ENCODE measurements at places on chromosomes 5 and 9.

DNA sequence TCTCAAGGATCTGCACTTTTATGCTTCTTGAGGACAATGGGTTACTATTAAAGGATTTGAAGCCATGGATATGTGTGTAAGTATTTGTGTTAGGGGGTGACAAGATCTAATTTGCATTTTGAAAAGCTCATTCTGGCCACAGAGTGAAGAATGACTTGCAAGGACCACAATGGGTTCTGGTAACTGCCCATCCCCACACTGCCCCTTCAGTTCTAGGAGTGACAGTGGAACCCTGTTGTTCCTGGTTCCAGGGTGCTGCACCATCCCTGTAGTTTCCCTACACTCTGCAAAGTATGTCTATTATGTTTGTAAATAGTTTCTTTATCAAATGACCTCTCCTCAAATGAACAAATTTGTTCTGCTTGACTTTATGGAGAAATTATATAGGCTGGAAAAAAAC, 9.7 kb upstream of the SPRY4 start:
- no peak for DNase-seq

DNA sequence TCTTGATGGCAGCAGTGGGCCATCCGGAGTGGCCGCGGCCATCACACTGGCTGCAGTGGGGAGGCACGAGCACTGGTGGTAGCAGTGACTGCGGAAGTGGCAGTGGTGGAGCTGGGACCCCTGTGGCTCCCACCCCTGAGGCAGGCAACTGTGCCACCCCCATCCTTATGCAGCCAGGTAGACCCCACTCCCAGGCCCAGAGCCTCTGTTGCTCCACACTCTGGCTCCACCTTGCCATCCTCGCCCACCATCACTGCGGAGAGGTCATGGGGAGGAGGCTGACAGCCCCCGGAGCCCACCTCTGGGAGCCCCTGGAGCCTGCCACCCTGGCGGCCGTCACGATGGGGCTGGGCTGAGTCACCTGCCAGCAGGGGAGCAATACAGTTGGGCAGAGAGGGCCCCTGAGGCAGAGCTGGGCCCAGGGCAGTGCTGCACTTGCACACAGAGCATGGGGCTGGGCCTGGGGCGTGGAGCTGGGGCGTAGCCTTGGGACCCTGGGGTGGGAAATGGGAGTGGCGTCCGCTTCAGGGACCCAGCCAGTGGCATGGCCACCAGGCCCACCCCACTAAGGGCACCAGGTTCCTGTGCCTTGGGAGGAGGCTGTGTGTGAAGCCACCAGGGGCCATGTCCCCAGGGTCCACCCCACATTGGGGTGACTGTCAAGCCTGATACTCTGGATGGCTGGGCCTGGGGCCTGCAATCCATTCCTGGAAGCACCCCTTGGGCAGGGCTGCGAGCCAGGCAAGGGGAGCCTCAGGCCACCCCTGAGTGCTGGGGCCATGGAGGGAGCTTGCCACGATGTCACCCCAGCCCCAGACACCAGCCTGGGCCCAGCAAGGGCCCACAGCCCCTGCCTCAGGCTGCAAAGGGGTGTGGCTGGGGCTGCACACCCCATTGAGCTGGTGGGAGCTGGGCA, 7.7 kb downstream of the AMBP start:
- DNase-seq: no peak

- DNase-seq: no peak
Measured at GRCh38 chr5:96064877-96065276, 103.2 kb upstream of the ELL2 start.

DNA sequence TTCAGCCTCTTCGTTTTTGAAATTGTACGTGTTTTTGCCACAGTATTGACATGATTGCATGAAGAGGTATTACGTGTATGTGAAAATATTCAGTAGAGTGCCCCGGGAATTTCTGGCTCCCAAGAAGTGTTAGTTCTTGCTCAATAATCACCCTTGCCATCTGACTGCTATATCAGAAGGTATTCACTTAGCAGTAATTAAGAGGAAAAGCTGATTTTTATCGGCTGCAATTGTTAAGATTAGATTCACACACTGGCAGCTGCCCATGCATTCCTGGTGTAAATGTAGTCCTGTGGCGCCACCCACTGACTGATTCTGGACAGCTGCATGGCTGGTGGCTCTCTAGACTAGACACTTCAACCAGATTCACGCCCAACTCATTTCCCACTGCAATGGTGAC, 440.1 kb upstream of the ADAMTS16 start:
- DNase-seq: peak; percentile 65

DNA sequence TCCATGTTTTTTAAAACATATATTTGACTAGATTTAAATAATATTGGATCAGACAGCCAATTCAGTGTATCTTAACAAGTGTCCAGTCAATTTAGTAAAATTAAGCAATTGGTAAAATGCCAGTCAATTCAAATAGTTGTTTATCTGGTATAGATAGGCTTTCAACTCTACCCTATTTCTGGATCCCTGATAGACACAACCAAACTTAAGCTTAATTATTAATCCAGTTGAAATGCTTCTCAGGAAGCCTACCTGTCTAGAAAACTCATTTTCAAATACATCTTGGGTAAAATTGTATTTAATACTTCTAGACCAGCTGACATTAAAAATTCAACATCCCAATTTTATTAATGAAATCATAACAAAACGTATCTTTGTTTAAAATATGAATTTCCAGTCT, 710.8 kb upstream of the GRAMD2B start:
- DNase-seq: no peak

- DNase-seq: no peak
Measured at GRCh38 chr5:133475986-133476385, 136.4 kb downstream of the FSTL4 start.

- no peak for DNase-seq
Measured at GRCh38 chr9:21015129-21015815, 16.2 kb downstream of the HACD4 start.

- no peak for DNase-seq
Measured at GRCh38 chr9:23830929-23831730, 5.1 kb upstream of the ELAVL2 start.

DNA sequence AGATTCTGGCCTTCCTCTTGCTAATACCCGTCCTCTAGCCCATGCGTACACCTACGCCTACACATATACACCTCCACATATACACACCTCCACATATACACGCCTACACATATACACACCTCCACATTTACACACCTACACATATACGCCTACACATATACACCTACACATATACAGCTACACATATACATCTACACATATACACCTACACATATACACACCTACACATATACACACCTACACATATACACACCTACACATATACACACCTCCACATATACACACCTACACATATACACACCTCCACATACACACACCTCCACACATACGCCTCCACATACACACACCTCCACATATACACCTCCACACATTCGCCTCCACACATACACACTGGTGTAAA, 27.2 kb downstream of the AK3 start:
- DNase-seq: peak; percentile 6

GRCh38 chr9:106964822-106965525, 102.0 kb downstream of the ZNF462 start:
- DNase-seq: no peak

- no peak for DNase-seq
Measured at GRCh38 chr5:145568581-145568980, 266.6 kb downstream of the PRELID2 start.

GRCh38 chr9:23622396-23622795, 203.6 kb downstream of the ELAVL2 start:
- DNase-seq: no peak

DNA sequence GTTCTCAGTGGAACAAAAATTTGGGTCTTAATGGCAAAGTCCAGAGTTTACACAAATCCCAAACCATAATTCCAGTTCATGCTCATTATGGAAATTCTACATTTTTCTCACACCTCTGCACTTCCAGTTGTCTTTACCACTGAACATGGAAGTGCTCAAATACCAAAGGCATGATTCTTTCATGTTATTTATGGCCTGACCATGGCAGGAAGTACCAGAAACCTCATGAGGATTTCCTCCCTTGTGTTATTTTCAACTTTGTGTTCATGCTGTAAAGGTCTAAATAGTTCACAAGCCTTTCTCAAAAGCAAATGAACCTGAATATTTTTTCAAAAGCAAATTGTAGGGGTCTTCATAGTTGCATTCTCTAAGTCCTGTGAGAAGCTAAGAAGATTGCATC, 82.0 kb upstream of the ITGA1 start:
- no peak for DNase-seq

DNA sequence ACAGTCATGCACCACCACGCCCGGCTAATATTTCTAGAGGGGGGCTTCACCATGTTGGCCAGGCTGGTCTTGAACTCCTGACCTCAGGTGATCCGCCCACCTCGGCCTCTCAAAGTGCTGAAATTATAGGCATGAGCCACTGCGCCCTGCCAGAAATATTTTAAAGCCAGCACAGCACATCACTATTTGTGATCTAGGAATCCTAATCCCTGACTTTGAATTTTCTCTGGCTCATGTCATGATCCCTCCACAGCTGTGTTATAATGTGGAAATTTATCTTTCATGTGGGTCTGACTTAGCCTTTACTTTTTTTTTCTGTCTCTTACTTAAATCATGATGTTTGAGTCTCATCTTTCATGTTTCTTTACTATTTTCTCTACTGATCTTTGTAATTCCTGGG, 18.7 kb upstream of the ITGA1 start:
- no peak for DNase-seq

DNA sequence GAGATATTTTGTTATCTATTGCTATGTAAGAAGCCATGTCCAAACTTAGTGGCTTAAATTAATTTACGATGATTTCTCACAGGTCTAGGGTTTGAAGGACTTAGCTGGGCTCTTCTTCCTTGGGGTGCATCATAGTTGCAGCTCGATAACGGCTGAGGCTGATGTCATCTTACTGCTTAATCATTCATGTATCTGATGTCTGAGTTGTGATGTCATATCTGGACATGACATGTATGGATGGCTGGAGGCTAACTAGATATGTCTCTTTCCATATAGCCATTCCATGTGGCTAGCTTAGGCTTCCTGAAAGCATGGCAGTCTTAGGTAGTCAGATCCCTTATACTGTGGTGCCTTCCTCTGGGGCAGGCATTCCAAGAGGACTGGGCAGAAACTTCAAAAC, 31.6 kb downstream of the ADGRV1 start:
- DNase-seq: no peak

DNA sequence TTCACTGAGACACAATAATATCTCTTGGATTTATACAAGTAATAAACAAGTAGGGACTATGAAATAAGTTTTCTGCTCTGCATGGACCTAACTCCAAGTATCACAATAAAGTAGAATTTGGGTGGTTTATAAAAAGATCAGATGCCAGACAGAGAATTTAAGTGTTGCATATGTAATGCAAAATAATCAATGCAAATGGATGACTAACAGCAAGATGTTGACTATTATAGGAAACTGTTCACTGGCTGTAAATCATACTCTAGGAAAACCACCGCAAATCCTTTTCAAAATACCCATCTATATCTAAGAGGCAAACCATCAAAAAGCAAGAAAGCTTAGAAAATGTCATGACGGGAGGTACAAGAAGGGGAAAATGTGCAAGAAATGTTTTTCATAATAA, 539.8 kb upstream of the FAM174A start:
- no peak for DNase-seq

- DNase-seq: no peak
Measured at GRCh38 chr5:151477101-151477500, 29.7 kb downstream of the SLC36A1 start.

DNA sequence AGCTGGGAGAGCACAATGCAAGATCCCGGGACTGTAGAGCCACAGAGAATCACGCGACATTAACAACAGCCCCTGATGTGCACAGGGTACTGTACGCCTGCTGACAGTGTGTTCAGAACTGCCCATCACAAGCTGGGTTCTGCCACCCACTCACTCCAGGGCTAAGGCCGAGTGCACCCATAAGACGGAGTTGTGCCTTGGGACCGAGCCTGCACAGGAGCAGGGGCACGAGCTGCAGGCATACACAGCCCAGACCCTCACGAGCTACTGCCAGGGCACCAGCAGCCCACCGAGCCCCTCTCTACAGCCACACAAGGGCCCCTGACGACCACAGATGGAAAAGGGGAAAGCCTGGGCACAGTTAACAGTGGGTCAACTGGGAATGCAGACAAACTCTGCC, 67.8 kb downstream of the CAMSAP1 start:
- no peak for DNase-seq

DNA sequence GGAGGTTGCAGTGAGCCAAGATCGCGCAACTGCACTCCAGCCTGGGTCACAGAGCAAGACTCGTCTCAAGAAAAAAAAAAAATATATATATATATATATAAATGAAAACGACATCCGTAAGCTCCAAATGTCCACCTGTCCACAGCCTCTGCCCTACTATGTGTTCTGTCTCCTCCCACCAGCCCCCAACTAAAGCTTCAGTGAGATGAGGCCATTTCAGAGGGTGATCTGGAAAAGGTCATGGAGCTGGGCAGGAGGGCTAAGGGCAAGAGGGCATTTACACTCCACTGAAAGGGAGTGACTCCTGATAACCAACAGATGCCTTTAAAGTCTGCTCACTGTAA, 2.4 kb downstream of the SPRY4 start:
- DNase-seq: no peak

DNA sequence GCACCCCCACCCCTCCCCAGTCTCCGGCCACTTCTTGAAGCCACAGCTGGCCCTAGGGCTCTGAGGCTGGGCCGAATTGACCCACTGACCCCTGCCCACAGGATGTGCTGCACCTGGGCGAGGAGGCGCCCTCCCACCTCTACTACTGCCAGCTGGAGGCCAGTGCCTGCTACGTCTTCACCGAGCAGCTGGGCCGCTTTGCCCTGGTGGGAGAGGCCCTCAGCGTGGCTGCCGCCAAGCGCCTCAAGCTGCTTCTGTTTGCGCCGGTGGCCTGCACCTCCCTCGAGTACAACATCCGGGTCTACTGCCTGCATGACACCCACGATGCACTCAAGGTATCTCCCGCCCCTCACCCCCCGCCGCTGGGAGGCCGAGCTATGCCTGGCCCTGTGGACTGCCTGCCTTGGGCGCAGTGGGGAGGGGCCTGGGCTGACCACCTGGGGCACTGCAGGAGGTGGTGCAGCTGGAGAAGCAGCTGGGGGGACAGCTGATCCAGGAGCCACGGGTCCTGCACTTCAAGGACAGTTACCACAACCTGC, 21.3 kb downstream of the HK3 start:
- no peak for DNase-seq

- DNase-seq: no peak
Measured at GRCh38 chr5:141692533-141692888, 10.5 kb upstream of the ARAP3 start.

DNA sequence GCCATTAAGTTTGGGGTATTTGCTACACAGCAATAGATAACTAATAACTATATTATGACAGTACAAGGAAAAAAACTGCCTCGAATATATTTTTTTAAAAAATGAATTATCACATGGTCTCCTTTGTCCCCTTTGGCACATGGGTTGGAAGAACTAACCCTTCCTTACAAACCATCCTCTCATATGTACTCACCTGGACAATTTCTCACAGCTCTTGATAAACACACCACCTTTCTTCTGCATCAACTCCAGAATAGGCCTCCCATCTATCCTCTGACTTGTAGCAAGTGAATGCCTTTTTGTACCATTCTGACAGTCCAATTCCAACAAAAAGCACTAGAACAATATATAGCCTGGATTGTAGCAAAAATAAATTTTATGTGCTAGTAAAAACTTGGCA, 78.7 kb upstream of the LARP1 start:
- no peak for DNase-seq
